ENCODE measurements at places on chromosomes 16 and 17.

DNA sequence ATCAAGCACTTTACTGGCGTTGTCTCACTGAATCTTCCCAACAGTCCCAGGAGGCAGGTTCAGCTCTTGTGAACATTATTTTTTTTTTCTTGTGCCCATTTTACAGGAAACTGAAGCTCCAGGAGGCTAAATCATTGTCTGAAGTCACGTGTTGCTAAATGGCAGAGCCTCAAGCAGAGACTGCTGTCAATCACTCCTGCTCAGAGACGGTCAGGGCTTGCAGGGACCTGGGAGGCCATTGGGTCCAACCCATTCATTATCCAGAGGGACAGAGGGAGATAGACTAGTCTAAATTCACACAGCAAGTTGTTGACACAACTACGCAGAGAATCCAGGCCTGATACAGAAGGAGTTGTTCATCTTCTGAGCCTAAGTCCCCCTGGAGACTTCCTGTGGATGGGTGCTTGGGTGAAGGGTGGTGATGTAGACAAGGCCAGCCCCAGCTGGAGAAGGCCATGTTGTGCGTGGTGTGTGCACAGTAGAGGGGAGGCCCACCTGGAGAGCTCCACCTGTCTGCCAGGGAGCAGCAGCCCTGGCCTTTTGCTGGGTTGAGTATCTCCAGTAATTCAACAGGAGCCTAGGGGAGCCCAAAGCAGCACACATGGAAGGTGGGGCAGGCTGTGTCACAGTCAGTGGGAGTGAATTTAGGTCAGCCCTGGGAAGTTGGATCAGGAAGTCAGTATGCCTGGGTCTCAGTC lies 24.3 kb upstream of the C1QL1 start:
- DNase-seq, result no peak

- DNase-seq, result peak; percentile 29
Measured at GRCh38 chr16:79599837-79600637, 500 bp downstream of the MAF start.

DNA sequence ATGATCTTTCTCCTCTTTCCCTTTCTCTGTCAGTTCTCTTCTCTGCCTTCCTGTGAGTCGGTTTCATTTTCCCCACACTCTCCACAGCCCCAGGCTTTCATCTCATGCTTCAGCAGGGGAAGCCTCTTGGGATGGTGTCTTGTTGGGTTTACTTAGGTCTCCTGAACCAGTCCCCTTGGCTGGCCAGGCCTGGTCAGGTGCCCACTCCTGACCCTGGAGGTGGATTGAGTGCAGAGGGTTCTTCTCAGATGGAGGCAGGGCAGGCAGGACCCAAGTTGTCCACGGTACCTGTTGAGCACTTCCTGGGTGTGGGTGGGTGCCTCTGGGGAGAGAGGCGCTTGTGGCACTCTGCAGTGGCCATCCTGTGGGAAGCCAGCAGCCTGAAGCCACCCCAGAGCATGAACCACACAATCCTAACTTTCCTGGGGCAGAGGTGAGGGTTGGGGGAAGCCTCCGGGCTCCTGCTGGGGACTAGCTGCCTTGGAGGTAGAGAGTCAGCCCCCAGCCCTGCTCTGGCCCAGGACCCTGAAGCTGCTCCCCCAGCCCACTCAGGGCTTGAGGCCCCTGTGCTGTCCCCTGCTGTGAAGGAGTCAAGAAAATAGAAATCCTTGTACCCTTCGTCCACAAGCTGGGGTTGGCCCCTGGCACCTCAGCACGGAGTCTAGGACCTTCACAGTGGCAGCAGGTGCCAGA lies 2.0 kb upstream of the RAP1GAP2 start:
- no peak for DNase-seq

- DNase-seq, result no peak
Measured at GRCh38 chr17:7491583-7491982, 7.4 kb downstream of the POLR2A start.

DNA sequence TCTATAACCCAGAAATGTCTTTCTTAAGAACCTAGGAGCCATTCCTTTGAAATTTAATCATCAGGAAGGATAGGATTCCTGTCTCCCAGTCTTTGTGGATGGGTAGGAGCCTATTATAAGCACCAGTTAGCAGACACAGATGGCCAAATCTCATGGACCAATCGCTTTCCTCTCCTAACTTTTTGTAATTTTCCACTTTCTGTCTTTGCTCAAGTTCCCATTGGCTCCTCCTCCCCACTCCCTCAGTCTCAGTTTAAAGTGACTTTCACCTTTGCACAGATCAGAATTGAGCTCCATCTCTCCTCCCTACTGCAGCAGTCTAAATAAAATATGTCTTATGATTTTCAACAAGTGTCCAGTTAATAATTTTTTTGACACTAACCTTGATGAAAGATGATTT lies 192.3 kb downstream of the HS3ST3A1 start:
- DNase-seq, result no peak

- DNase-seq, result no peak
Measured at GRCh38 chr16:55628306-55628968, 27.4 kb upstream of the SLC6A2 start.

DNA sequence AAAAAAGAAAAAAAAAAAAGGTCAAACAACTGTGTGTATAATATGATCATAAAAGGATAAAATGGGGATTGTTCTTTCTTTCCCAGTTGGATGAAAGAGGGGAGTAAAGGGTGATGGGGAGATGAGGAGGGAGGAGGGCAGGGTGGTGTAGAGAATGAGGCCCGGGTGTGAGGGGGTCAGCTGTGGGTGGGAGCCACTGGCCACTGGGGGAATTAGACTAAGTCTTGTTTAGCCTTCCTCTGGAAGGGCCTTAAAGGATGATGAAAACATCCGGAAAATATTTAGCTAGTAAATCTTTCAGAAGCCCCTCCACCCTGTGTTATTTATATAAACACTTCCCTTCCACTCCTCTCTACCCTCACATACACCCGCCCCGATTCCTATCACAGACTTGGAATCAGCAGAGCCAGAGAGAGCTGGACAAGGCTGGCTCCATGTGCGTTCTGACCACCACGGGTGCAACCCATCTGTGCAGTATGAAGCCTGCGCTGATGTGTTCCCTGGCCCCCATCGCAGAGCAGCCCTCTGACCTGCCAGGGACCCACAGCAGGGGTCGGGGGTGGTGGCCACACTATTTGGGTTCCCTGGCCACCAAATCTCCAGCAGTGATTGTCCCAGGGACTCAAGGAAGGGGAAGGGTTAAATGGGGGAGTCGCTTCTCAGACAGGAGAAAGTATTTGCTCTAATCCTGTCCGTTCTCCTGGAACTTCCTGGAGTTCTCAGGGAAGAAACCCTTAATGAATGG lies 72.7 kb downstream of the GAS7 start:
- no peak for DNase-seq

DNA sequence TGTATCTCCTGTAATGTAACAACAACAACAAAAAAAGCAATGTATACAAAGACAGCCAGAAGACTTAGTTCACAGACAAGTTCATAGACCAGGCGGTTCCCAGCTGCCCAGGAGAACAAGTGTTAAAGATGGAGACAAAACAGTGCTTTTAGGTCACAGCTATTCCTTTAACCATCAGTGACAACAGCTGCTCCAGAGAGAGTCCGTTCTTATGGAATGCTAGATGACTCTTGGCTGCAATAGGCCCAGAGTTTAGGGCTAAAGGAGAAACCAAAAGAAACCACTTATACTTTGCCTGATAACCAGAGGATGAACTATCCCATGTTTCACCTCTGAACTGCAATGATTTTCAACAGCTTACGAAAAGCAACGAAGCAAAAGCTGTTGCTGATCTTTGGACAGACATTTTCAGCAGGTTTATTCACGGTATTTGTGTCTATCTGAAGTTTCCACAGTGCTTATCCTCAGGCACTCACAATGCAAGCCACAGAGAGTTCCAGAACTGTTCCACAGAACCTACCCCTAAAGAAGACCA lies 6.0 kb downstream of the ZCCHC14 start:
- DNase-seq, result no peak

DNA sequence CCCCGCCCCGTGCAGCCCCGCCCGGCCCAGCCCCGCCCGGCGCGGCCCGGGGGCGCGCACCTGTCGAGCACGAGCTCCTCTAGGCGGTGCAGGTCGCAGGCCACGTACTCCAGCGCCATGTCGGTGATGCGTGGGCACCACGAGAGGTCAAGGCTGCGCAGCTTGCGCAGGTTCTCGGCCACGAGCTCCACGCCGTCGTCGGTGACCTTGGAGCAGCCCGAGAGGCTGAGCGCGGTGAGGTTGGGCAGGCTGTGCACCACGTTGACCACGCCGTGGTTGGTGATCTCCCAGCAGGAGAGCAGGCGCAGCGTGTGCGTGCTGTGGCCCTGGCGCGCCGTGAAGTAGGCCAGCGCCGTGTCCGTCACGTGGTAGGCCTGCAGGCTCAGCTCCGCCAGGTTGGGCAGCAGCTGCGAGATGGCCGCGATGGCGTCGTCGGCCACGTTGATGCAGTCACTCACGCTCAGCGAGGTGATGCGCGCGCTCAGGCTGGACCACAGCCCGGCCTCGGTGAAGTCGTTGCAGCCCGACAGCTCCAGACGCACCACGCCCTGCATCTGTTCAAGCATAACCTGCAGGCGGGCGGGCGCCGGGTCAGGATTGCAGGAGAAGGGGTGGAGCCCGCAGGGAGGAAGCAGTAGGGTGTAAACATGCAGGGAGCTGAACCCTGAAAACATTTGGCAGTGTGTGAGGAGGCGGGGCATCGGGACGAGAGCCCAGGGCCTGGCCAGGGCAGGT lies 5.3 kb upstream of the WDR24 start:
- no peak for DNase-seq

DNA sequence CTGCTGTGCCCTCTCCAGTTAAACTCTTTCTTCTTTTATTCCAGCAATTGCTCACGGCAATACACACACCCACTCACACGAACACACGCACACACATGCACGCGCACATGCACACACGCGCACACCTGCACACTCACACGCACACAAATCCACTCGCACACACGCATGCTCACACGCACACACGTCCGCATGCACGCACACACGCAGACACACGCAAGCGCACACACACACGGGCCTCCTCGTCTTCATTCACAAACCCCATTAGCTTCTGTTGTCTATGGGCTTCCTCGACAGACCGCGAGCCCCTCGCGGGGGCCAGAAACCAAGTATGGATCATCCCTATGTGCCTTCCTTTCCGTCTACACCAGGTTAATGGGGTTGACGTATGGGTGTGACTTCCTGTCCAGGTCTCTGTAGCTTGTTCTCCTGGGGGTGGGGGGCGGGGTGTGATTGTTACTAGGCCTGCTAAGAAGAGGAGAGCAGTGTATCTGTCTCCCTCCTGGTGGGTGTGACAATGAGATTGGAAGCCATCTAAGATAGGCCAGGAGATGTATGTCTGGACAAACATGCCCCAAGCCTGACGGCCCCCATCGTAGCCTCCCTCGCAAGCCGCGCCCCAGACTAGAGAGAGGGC lies 670 bp upstream of the CTF1 start:
- DNase-seq, result peak; percentile 15

GRCh38 chr17:56480501-56480900 lies 113.0 kb upstream of the NOG start:
- DNase-seq, result no peak

DNA sequence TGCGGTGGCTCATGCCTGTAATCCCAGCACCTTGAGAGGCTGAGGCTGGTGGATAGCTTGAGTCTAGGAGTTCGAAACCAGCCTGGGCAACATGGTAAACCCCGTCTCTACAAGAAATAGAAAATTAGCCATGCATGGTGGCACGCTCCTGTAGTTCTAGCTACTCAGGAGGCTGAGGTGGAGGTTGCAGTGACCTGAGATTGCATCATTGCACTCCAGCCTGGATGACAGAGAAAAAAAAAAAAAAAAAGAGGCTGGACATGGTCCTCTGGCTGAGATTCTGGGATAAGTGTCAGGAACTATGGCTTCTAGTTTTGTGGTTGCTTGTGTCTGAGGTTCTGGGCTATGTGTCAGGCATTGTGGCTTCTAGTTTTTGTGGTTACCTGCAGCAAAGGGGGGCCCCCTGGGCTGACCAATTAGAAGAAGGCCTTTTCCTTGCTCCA lies 7.0 kb downstream of the KSR1 start:
- DNase-seq, result no peak

GRCh38 chr17:50565402-50566350 lies 5.2 kb downstream of the CACNA1G start:
- DNase-seq, result peak; percentile 21

- DNase-seq, result no peak
Measured at GRCh38 chr17:4734857-4735475, 3.7 kb downstream of the MED11 start.

GRCh38 chr17:45073414-45074070 lies 12.4 kb downstream of the NMT1 start:
- DNase-seq, result peak; percentile 89

GRCh38 chr17:15456972-15457722 lies 10.3 kb downstream of the CDRT4 start:
- peak; percentile 72 for DNase-seq

DNA sequence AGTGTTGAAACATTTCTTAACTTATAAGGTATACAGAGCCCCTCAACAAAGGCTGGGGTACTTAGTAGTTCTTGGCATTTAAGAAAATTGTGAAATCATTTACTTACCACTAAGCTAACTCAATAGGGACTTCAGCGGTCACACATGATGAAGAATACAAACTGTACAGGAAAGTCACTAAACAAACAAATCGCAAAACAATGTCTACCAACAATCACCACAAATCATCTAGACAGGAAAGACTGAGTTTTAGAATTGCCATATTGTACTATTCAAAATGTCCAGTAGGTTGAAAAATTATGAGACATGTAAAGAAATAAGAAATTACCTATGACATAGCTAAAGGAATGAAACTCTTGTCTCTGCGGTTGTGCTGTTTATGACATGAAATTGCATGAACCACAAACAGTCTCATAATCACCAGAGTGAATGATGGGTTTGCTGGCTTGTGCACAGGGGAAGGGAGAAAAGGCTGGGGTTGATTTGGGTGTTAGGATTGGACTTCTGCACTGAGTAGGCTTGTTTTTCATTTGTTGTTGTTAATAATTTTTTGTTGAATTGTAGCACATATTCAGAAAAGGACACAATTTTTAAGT lies 441.1 kb upstream of the MON1B start:
- DNase-seq, result no peak

- peak; percentile 56 for DNase-seq
Measured at GRCh38 chr17:64938925-64939474, 19.7 kb upstream of the LRRC37A3 start.

DNA sequence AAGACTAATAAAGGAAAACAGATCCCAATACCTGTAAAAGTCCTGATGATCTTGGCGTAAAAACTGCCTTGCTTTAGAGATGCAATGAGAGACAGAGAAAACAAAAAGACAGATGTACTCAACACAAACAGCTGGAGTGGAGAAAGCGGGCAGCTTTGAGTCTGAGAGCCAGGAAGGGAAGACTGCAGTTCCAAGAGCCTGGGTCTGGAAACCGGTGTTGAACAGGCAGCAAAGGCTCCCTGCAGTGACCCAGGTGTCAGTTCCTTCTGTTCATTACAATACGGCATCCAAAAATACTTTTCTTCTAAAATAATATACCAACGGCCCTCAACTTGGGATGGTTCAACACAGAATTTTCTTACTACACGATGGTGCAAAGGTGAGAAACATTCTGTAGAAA lies 29.6 kb downstream of the VPS53 start:
- no peak for DNase-seq

- no peak for DNase-seq
Measured at GRCh38 chr17:75681289-75681688, 14.2 kb downstream of the SAP30BP start.

DNA sequence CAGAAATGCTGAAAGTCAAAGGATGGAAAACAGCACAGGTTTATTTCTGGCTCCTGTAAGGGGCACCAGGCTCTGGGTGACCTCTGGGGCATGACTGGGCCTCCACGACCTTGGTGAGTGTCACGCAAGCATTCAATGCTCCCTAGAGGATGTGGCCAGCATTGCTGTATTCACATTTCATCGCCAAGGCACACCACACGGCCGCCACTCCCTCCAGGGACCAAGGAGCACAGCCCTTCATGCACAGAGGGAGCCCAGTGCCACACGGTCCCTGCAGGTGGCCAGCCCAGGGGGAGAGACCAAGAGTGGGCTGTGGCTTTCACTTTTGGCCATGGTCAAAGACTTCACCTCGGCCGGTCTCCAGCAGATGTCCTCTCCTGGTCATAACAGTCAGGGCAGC lies 137.4 kb upstream of the TNRC6C start:
- no peak for DNase-seq
